ENCODE measurements at places on chromosomes 1 and 21. TPM values are rescaled to one million over a fixed set of nuclear protein-coding genes. Genes with fewer than 3 reads are reported as not detected.

The RRP1B gene
- 28.0 TPM for total RNA-seq

The OR2L2 gene
- total RNA-seq = not detected

The TRAF3IP3 gene
- total RNA-seq = not detected

The LHX4 gene
- total RNA-seq = not detected

The CPTP gene
- 10.0 TPM for total RNA-seq

The PLA2G2A gene
- total RNA-seq = 2.7 TPM

The RIPPLY3 gene
- total RNA-seq = not detected

The LCE1B gene
- not detected for total RNA-seq

The ACTL8 gene
- total RNA-seq = not detected
